ENCODE measurements at places on chromosomes 16 and 17.

DNA sequence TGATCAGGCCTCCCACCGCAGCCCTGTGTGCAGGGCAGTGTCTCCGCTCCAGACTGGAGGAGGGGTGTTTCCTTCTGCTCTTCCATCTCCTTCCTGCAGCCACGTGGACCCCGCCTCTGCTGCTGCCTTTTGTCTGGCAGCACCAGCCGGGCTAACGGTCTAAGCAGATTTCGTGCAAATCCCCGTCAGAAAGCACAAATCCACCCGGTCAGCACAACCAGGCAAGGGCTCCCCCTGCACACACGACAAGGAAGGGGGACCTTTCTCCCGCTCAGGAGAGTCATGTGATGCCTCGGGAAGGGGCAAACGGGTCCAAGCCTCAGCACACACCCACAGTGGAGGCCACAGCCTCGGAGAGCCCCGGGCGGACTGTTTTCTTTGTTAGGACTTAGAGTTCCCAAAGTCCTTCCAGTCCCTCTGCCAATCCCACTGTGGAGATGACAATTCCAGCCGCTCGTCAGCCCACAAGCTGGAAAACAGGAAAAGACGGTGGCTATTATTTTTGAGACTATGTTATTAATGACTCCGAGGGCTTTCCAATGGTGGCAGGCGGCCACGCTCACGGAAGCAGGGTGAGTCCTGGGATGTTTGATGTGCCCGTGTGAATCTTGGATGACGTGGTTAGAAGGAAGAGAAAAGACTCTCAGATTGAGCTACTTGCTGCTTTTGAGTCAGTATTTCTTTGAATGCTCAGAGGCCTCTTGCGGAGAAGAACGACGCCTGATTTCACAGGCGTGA is 22.5 kb upstream of the MEAK7 start:
- DNase-seq: no peak

DNA sequence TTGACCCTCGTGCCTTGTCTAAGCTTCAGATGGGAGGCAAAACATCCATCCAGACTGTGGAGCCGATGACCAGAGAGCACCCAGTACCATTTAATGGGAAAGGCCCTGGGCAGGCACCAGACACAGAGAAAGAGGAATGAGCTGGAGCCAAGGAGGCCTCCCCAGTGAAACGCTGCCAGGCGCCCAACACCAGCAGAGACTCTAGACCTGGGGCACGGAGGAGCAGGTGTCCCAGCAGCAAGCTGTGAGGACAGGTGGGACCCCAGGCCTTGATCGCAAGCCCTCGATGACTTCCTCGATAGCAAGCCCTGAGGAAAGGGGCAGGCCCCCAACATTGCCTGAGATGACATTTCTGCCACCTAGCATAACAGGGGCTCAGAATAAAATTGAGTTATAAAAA is 62.2 kb upstream of the SIAH1 start:
- no peak for DNase-seq

GRCh38 chr16:65318590-65319257 is 196.9 kb upstream of the CDH11 start:
- no peak for DNase-seq

- no peak for DNase-seq
Observed at GRCh38 chr17:56292578-56292977, 139.3 kb downstream of the ANKFN1 start.

GRCh38 chr17:5635949-5636348 is 51.6 kb upstream of the NLRP1 start:
- no peak for DNase-seq

DNA sequence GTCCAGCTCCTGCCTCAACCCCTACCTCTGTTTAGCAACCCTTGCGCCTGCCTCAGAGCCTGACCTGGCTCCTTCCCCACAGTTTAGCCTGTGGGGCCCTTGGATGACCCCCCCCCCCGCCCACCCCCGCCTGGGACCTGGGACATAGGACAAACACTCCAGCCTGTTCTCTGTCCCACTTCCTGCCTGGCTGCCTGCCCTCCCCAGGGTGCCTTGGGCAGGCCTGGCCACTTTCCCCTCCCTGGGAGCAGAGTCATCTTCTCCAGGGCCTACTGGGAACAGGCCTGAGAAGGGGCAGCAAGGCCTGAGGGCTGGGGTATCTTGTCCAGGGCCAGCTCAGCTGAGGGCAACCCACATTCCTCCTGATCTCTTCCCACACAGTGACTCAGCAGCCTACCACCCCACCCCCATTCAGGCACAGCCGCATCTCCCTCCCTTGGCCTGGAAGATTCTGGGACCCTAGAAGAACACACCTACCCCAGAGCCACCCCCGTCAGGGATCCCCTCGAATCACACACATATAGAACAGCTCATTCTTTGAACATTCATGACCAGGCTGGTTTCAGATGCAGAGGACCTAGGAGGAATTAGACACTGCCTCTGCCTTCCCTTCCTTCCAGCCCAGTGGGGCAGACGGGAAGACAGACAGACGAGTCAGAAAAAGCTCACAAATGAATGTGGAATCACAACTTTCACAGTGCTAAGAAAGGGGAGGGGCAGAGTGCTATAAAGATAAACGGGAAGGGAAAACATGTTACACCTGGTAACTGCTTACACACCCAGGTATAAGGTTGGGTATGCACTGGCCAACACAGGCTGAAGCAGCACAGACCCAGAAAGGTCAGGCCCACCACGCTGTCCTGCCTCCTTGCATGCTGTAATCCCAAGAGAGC is 6.0 kb downstream of the FHOD1 start:
- DNase-seq: no peak

- no peak for DNase-seq
Observed at GRCh38 chr17:9414471-9414870, 161.1 kb downstream of the STX8 start.

DNA sequence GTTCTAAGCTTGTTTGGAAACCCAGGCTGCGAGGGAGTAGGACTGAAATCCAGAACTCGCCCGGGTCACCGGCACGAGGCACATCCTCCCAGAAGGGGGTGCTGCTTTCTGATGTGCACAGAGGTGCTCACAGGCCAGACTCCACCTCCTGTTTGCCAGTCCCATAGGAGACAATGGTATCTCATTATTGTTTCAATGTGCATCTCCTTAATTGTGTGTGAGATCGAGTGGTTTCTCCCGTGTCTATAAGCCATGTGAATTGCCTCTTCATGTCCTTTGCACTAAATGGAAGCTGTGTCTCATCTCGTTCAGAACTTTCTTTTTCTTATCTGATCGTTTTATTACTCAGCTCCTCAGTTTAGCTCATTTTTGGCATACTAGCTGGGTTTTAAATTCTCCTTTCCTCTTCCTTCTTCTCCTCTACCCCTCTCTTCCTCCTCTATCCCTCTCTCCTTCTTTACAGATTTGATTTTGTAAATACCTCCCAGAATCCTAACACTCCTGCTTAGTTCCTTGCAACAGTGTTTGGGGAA is 32.1 kb upstream of the PRKCB start:
- DNase-seq: peak; percentile 69

- no peak for DNase-seq
Observed at GRCh38 chr17:3007651-3008121, 55.7 kb downstream of the OR1D5 start.

- peak; percentile 26 for DNase-seq
Observed at GRCh38 chr17:79023886-79024771, at the start of gene C1QTNF1. Gene C1QTNF1 (plus strand): TSS chr17:79024169. CDS start chr17:79043969, 19,800 bp downstream.

GRCh38 chr16:12310286-12310685 is 333.8 kb downstream of the SNX29 start:
- no peak for DNase-seq

DNA sequence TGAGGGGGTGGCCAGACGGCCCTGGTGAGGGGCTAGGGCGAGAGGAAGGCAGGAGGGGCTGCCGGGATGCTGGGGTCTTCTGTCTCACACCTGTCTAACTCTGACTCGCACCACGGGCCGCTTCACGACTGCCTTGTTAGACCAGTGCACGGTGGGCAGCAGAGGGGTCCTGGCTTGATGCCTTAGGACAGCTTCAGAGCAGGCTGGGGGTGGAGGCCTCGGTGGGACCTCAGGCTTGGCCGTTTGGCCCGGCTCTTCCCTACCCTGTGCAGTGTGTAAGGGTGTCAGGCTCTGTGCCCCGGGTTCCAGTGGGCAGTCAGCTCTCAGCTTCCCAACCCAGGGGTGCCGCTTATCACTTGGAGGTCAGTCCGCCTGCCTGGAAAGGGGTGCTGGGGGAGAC is 100.7 kb downstream of the OR1D5 start:
- DNase-seq: no peak

- no peak for DNase-seq
Observed at GRCh38 chr16:89709716-89710432, 8.4 kb upstream of the SPATA2L start.

DNA sequence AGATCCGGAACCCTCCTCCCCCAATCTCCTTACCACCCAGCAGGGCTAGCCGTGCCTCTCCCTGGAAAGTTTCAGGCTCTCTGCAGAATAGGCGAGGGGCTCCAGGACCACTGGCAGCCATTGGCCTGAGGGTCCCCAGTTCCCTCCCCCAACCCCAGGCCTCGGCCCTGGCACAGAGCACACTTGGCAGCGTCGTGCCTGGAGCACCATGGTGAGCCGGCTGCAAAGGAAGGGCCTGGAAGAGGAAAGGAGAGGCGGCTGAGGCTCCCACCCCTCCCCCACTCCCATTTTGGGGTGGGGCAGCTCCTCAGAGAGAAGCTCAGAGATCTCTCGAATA is 369 bp upstream of the BTBD17 start:
- DNase-seq: no peak

GRCh38 chr16:52634528-52634927 is 87.6 kb upstream of the TOX3 start:
- no peak for DNase-seq

DNA sequence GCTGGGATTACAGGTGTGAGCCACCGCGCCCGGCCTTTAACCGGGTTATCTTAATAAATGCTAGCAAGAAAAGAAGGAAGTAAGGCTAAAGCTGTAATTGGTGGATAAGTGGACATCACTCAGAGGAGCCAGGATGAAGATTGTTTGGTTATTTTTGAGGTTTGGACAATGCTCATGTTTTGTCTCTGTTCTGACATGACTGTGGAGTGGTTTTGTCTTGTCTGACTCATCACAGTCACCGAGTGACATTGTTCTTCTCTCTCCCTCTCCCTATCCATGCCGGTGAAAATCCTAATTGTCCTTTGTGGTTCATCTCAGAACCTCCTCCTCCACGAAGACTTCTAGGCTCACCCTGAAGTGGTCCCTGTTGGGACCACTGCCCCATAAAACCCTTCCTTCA is 23.5 kb upstream of the GRIN2A start:
- DNase-seq: no peak

- peak; percentile 29 for DNase-seq
Observed at GRCh38 chr16:83701494-83701893, 106.3 kb upstream of the HSBP1 start.

GRCh38 chr16:67087291-67087690 is 22.4 kb upstream of the PHAF1 start:
- no peak for DNase-seq

DNA sequence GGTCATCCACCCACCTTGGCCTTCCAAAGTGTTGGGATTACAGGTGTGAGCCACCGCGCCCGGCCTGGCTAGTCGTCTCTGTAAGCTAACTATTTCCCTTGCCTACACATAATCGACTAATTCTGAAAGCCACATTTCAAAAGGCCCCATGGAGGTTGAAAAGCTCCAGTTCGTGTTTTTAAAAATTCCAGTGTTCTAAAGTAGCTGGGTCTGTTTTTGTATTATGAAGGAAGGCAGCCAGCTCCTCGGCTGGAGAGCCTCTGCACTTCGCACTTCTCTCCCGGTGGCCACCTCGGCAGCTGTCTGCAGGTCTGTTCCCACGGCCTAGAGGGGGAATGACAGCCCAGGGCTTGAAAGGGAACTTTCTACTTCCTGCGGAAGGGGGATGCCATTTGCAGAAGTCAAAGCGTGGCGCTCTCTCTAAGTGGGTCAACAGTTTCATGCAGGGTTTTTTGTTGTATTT is 16.9 kb downstream of the HASPIN start:
- no peak for DNase-seq

DNA sequence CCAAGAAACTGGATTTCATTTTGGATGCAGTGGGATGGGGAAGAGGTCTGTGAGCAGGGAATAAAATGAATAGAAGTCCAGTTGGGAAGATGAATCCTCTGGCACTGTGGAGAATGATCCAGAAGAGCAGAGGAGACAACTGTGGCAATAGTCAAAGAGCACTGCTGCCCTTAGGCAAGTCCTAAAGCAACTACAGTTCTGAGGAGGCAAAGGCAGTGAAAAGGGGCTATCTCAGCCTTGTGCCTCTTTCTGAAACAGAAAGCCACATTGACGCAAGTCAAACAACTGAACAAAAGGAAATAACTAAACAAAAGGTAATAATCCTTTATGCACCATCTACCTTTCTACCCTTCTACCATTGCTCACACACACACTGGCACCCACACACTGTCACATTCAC is 238.0 kb upstream of the AXIN2 start:
- peak; percentile 19 for DNase-seq

- peak; percentile 93 for DNase-seq
Observed at GRCh38 chr16:8621572-8622314, at the start of gene METTL22. Gene METTL22 (plus strand): TSS chr16:8621698. CDS start chr16:8625666, 3,968 bp downstream.

DNA sequence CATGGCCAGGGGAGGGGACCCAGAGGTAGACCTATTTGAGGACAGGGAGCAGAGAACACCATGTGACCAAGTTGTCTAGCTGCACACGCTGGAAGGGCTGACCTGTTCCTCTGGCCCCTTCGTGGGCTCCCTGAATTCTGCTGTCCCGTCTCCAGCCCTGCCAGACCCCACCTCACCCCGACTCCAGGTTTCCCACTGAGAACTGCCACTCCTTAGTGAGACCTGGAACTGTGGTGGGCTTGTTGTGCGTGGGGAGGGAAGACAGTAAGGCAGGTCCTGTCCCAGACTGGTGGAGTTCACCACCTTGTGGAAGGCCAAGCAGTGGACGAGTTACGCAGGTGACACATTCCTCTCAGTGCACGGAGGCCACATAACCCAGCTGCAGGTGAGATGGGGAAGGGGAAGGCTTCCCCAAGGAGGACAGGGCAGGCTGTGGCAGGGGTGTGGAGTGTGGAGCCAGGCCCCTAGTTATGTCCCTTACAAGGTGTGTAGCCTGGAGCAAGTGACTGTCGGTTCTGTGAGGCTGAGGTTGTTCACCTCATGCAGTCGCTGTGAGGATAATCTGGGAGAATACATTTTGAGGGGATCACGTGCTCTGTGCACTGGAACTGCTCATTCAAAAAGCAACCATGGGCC is 54.7 kb downstream of the USP22 start:
- no peak for DNase-seq

GRCh38 chr16:57906382-57907316 is 64.3 kb downstream of the CNGB1 start:
- DNase-seq: peak; percentile 9

GRCh38 chr16:84531671-84532111 is 27.2 kb upstream of the MEAK7 start:
- DNase-seq: no peak

DNA sequence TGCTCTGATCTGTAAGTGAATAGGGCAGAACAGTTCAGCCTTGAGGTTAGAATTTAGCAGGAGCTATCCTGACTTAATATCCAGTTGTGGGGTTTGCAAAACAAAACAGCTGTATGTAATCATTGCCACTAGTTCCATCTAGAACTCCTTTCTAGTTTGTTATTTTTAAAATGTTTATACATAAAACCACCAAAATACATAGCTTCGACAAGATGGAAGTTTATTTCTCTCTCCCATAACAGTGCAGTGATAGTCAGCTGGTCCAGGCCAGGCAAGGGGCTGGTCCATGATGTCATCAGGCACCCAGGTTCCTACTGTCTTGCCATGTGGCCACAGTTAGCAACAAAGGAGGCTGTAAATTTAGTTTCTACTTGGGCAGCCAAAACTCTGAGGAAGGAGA is 10.5 kb upstream of the PLK1 start:
- DNase-seq: no peak
